ENCODE measurements at places on chromosomes 16 and 17.

- no peak for DNase-seq
These were observed 8.5 kb downstream of the ZFPM1 start for GRCh38 chr16:88461331-88462269.

DNA sequence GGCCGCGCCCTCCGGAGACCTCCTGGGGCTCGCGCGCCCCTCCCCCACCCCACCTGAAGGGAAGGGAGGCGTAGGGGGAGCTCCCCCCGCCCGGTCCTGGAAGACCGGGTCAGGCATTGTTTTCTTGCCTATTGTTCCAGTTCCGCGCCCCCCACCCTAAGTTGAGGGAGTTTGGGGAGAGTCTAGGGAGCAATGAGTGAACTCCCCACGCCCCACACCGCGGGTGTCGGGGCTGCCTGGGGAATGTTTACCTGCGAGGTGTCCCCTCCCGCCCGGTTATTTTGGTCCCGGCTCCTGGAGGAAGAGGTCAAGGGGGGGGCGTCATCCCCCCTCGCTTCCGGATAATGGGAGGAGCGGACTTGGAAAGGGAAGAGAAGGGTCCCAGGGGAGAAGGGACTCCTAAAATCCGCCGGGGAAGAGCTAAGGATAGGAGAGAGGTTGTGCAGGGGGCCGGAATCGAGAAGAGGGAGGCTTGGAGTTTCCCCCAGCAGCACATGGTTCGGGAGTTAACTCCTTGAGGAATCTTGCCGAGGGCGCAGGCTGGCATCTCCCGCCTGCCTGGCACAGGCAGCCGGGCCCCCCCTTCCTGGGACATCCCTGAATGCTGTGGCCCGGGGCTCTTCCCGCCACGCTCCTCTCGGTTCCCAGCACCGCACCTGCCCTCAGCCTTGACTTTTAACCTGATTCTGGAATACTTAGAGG lies 881 bp downstream of the MLLT6 start:
- peak; percentile 36 for DNase-seq

DNA sequence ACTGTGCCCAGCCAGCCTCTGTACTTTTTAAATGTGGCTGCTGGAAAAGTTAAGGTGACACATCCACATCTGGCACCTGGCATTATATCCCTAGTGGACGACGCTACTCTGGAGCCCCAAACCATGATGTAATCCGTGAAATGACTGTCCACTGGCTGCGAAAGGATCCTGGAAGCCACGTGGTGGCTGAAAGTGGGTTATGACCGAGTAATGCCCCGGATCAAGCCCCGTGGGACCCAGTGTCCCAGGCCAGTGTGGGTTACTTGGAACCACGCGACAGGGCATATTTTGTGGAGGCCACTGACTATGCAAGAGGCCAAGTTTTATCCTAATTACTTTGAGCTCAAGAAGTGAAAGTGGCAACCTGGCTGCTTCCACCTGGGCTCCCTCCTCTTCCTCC lies 79.6 kb downstream of the PGS1 start:
- DNase-seq: no peak

GRCh38 chr16:81752225-81752875 lies 26.7 kb upstream of the PLCG2 start:
- DNase-seq: no peak

DNA sequence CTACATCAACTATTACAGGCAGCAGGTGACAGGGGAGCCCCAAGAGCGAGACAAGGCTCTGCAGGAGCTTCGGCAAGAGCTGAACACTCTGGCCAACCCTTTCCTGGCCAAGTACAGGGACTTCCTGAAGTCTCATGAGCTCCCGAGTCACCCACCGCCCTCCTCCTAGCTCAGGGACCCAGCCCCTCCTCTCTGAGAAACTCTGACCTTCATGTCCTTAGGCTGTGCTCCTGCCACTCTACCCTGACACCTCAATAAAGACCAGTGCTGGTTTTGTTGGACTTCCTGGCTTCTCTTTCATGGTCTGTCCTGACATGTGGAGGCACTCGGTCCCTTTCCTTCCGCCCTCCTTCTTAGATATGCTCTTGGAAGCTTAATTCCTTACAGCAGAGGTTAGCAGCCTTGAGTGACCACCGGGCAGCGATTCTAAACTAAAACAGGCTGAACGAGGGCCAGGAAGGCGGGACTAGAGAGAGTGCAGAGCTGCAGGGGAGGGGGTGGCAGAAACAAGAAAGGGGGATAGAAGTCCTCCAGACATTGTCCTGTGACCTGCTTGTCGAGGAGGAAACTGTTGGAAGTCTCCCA lies 915 bp downstream of the AHSP start:
- DNase-seq: no peak

GRCh38 chr17:8277317-8277716 lies 11.2 kb upstream of the RANGRF start:
- no peak for DNase-seq

Data from activated CD8-positive, alpha-beta memory T cell treated with anti-CD3 and anti-CD28 coated beads for 1 hour (primary cell).